ENCODE measurements at places on chromosomes 3 and 15. TPM values are rescaled to one million over a fixed set of nuclear protein-coding genes. Genes with fewer than 3 reads are reported as not detected.

Gene FOXP1
- 10.8 TPM for total RNA-seq

Gene FNDC3B
- 30.4 TPM for total RNA-seq

Gene GATM
- 2.2 TPM for total RNA-seq

Gene CCR9
- total RNA-seq: not detected

Gene GXYLT2
- 1.5 TPM for total RNA-seq

Gene GNAT1
- not detected for total RNA-seq

Gene EXD1
- not detected for total RNA-seq

Gene POTEB3
- total RNA-seq: not detected

Gene MYRIP
- total RNA-seq: not detected

Gene CFAP20DC
- 2.3 TPM for total RNA-seq

Gene SCAANT1
- not detected for total RNA-seq

Gene SLCO3A1
- total RNA-seq: 32.0 TPM

Gene FBLN2
- total RNA-seq: 2.9 TPM

Gene ARHGAP31
- total RNA-seq: 1.7 TPM

Gene CACNA1D
- total RNA-seq: 0.49 TPM

Gene CSPG4
- 0.07 TPM for total RNA-seq

Data from A549 treated with RU486 at 1 μM for 4 hours (cell line).